ENCODE measurements at places on chromosomes 2 and 18.
A peak's percentile ranks its signal among the peaks of the same experiment; 100 is the strongest.

DNA sequence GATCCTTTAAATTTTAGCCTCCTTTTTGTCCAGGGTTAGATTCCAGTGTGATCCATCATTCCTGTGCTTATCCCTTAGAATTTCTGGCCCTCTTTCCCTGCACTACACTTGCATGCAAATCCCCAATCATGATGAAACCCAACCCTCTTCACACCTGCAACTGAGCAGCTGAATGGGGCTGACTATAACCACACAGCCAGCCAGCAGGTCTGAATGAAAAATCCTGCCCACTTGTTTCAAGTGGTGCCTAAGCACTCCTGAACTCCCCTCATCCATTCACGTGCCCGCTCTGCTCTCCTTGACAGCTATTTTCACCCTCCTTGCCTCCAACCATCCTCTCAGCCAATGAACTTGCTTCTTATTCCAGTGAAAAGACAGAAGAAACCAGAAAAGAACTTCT, 80.5 kb upstream of the AFF3 start:
- DNase-seq, result no peak

GRCh38 chr2:174572556-174572955, 25.0 kb downstream of the WIPF1 start:
- no peak for DNase-seq

DNA sequence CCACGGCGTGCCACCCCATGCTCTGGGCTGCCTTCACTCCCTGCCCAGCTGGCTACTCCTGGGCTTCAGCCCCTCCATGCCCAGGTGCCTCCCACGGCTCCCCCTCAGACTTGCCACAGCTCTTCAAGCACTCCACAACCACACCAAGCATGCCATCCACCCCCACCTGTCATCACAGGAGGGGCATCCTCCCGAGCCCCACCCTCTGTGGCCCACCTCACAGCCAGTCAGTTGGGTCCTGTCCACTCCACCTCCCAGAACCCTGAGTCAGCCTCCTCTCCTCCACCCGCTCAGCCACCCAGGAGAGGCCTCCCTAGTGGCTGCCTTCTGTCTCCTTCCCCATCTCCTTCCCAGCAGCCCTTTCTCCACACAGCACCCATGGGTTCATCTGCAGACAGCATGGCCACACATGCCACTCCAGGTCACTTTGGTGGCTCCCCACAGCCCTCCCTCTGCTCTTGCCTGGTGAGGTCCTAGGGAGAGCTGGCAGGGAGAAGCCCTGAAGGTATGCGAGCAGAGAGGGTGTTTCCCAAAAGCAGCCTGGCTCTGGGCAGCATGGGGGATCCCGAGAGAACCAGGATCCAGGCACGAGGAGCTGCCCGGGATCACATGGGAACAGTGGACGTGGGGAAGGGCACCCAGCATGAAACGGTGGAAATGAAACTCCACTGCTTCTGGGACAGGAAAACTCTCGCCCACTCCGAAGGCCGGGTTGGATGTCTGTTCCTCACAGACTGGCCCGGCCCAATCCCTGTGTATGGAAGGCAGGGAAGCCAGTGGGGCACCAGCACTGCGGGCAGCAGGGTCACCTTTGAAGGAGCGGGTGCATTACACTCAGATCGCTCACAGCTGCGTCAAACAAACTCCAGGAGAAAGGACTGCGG, 2.7 kb downstream of the LIMS2 start:
- DNase-seq, result no peak

DNA sequence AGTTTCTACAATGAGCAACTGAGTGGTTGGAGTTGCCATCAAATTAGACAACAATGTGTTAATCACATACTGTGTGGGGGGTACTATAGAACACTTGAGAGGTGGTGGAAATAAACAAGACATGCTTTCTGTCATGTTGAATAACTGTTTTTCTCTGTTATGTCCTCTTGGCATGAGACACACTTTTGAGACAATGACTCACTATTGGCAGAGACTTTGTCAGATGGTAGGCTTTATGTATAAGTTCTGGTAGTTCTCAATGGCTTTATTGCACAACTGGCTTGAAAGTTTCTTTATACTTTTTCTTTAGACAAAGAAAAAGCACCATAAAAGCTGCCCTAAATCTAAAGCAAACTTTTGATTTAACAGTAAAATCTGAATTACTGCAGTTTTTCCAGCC, 578.7 kb downstream of the ADCYAP1 start:
- DNase-seq, result no peak

- DNase-seq, result no peak
Measured at GRCh38 chr2:23457990-23458682, 73.2 kb downstream of the KLHL29 start.

- peak; percentile 27 for DNase-seq
Measured at GRCh38 chr2:199485732-199486335, 28.1 kb upstream of the SATB2 start.
